ENCODE measurements at places on chromosomes 7 and 10.

DNA sequence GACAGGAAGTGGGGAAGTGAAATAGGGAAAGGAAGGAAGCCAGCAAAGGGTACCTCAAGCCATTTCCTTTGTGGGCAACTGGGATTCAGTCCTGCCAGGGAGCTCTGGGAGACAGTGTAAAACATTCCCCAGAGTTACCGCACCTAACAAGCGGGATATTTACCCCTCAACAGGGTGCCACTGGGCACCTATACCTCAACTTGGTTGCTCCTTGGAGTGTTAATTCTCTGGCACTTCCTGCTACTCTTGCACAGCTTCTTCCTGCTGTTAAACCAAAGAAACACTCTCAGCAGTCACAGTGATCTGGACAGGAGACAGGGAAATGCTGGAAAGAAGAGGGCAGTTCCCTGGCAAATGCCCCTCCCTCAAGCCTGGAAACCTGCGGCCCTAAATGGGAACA, 151.3 kb downstream of the REEP3 start:
- no peak for DNase-seq

DNA sequence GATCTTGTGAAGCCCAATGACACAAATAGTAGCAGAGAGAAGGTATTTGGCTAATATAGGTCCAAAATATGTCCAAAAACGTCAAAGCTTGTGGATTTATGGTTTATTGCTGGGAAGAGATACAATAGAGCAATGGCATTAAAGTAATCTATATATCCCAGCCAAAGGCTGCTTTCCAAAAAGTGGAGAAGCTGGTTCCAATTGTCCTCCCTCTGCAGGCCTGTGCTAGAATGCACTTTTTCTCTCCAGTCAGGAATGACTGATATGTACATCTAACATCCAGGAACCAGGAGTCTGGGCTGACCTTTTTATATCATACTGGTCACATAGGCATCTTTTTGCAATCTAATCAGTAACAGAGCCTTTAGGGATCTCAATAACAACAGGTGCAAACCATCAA, 167.1 kb upstream of the FAM3C start:
- DNase-seq, result no peak

GRCh38 chr10:129938460-129938859, 25.6 kb downstream of the EBF3 start:
- no peak for DNase-seq

DNA sequence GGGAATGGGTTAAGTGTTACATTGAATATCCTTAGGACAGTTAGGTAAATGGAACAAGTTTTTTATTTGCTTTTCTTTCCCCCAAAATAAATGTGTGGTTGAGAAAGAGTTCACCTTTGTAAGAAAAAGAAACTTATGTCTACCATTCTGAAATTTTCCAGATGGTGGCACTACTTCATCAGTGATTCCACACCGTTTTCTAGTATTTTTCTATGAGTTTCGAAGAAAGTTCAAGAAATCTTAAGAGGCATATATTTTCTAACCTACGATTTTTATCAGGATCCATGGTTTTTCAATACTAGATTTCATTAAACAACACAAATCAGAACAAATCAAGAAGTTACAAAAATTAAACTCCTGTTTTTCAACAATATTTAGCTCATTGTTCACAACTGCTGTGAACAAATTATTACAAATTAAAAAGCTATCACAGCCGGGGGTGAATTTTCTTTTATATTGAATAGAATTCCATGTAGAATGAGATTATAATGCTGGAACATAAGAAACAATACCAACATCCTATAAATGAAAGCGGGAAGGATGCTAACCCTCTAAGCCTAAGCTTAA, 163.1 kb upstream of the NPVF start:
- DNase-seq, result no peak

DNA sequence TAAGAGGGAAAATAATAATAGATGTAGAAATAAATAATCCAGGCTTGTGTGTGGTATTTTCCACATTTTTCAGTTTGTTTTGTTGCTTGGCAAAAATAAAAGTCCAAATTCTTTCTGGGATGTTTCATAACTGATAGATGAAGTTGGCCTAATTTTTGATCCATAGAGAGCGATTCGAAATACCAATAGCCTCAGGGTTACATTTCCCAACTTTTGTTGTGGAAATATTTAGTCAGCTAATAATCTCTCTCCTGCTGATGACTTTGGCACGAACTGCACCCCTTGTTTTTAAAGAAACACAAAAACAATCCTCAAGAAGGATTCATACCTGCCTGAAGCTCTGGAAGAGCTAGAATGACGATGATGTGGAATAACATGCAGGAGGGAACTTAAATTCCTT, 483.2 kb downstream of the ADRA2A start:
- no peak for DNase-seq

DNA sequence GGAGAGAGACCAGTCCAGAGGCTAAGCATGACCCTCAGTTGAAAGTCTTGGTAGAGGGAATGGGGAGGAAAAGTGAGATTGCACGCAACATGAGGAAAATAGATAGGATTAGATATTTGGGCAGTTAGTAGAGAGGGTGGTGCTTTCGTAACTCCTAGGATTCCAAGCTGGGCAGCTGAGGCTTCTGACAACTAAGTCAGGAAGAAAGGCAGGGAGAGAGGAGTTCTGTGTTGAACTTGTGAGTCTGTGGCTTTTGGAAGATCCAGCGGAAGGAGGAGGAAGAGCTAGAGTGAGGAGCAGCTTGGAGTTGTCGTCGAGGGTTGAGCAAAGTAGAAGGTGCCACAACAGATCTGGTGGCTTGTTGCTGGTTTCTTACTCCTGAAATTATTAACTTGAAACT, 21.8 kb downstream of the CUL1 start:
- no peak for DNase-seq

DNA sequence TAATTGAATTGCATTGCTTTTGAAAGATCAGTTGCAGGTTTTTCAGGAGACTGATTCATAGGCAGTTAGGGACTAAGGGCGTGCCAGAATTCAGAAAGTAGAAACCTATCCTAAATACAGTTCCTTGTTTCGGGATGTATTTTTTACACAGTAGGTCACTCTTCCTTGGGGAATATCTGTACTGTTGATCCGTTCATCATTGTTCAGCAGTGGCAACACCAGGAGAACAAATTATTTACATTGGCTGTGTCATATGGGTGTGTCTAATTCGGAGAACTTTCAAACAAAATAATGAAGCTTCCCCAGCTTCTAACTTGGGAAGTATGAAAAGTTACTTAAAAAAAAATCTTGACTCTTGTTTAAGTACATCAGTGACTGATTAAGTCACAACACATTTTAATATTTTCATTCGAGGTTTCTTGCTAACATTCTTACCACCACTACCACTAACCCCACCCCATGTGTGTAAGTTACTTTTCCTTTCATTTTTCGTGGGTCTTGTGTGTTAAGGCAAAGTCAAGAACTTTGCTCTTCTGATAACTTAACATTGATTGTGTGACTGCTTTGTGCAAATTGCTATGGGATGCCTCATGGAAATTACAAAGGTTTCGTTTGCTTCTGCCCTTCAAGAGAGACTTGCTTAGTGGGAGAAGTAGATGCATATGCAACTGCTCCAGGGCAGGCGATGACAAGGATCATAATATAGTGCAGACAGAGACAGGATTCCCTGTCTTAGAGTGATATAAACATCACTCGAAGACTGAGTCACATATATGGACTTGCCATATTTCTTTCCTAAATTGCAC, 43.8 kb upstream of the RPA3 start:
- no peak for DNase-seq

DNA sequence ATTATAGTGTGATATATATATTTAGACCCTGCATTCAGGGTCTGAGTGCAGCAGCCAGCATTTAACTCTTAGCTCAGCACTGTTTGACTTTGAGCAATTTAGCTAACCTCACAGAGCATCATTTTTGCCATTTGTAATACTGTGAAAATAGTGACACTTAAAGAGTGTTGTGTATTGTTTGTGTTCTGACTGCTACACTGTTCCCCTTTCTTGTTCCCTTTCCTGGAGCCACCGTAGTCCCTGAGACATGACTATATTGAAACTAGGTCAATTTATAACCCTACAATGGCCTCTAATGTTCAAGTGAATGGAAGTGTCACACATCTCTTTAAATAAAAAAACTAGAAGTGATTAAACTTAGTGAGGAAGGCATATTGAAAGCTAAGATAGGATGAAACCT, 20.3 kb upstream of the CD36 start:
- no peak for DNase-seq

- no peak for DNase-seq
These were observed 4.1 kb upstream of the CPA4 start for GRCh38 chr7:130288829-130289228.

DNA sequence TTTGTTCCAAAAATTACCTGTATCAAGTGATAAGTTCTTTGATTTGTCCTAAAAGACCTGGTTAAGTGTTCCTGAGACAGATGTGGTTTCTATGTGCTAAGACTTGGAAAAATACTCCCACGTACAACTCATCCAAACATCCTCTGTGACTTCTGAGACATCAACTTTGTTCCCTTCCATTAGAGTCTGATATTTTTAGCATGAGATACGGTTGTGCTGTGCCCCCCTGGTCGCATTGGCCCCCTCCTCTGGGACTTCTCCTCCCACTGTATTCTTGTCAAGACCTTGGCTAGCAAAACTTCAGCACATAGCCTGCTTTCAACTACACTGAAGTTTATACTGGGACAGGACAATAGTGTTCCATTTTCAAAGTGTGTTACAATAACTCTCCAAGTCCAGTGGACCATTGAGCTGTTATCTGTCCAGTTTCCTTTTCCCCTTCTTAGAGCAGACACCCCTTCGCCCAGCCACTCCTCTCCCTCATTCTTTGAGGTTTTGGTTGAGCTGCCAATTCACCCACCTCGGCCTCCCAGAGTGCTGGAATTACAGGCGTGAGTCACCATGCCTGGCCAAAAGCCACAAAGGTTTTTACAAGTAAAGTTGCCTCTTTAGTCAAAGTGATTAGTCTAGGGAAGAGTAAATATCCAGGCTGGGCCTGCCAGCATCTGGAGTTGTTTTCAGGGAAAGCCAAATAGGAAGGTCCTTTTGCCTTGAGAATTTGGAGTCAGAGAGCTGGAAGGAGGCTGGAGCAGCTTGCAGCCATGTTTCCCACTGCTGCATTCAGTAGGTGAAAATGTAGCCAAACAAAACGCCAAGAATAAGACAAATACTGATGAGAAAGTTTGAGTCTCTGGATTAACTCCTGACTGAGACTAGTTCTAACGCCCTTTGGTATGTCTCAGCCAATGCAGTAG, 17.8 kb upstream of the PDLIM1 start:
- DNase-seq, result no peak

- DNase-seq, result no peak
These were observed 9.6 kb downstream of the ETV1 start for GRCh38 chr7:13979671-13980435.

DNA sequence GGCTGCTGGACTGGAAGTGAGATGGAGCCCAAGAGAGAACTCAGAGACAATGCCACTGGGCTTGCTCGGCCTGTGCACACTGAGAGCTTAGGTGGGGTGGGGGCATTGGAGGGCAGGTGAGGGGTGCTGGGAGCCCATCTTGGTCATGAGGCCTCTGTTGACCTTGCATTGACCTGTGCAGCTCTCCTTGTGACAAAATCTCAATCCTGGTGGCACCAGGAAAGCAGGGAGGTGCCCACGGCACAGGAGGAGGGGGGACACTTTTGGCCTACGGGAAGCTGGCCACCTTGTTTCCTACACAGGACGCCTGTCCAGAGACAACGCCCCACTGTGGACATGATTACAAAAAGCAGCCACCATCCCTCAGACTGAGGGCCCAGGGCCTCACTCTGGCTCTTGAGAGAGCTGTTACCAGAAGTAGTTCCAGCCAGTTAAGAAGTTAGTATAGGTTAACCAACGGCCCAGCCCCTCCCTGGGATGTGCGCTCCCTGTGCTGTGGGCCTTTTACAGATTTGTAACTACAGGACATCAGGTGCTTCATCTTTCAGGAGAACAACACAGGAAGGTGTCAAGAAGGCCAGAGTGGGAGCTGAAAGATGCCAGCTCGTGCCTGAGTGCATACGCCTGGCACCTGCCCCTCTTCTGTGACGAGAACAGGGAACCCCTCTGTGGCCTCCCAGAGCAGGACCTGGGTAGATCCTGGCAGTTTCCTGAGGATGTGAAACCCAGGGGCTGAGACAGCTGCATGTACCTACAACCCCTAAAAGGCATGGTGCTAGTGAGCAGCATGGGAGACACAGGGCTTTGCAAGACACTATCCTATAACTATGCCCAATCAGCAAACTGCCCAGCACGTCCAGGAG, 10.3 kb downstream of the PKD1L1 start:
- DNase-seq, result no peak

GRCh38 chr10:132272231-132272971, 35.3 kb downstream of the STK32C start:
- DNase-seq, result no peak

DNA sequence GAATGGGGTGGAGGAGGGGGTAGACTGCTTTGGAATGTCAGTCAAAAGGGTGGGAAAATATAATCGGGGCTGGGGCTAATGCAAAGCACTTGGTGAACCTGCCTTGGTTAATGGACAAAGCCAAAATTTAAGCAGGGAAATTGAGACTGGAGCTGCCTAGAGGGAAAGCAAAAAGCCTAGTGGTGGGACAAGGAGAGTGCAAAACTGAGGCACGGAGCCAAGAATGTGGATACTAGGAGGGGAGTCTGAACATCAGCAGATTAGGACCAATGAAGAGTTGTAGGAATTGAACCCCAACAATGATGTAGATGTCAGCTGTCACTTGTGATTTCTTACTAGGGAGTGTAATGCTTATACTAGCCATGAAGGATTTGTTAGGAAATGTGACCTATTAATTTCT, 195.9 kb downstream of the MDFIC start:
- no peak for DNase-seq

DNA sequence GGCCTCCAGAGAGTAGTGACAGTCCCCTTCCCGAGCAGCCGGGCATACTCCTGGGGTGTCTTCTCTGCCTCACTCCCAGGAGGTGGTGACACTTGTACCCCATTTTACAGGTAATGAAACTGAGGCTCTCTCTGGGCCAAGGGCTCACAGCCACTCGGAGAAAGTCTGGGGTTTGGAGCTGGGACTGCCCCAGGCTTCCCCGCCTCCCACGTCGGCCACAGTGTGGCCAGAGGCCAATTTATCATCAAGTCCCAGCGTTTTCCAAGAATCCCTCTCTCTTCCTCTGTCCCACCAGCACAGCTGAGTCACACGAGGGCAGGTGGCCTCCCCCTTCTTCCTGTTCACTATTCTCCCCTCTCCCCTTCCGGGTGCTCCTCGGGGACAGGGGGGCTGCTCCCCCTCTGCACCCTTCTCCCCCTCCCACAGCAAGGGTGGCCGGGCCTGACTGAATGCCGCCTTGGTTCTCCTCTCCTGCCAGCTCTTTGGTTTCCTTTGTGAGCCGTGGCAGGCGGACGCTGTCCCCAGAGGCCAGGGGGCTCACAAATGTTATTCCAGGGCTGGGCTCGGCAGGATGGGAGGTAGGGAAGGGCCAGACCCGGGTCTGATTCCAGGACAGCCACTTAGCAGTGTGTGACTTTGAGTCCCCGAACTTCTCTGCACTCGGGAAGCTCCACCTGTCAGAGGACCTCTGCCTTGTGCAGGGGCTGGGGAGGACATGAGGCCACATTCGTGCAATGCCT, 17.7 kb downstream of the CLIP2 start:
- no peak for DNase-seq
